Cardiac muscle cell (in vitro differentiated cells and primary cell): ENCODE measurements at places on chromosomes 1 and 21. TPM values are rescaled to one million over a fixed set of nuclear protein-coding genes. Genes with fewer than 3 reads are reported as not detected.

DNA sequence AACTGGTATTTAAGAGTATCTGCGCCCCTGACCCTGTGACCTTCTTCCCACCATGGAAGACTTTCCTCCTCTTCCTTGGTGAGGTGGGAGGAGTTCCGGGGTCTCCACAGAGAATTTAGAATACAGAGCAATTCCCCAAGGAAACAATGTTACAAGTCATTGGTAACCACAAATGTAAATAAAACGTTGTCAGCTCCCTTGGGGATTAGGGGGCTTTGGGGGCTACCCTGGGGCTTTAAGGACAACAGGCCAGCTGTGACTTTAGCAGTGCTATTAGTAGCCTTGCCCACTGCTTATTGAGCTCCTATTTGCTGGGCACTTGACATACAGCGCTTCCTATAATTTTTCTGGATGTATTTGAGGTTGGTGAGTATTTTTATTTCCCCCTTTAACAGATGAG, 69.0 kb downstream of the IGSF21 start:
- H3K4me3 ChIP-seq = no peak overlapping the region
- no peak overlapping the region for H3K27ac ChIP-seq
- H3K4me1 ChIP-seq = no peaks in the 10 kb centered on the region
- H3K36me3 ChIP-seq = no peaks in the 10 kb centered on the region

DNA sequence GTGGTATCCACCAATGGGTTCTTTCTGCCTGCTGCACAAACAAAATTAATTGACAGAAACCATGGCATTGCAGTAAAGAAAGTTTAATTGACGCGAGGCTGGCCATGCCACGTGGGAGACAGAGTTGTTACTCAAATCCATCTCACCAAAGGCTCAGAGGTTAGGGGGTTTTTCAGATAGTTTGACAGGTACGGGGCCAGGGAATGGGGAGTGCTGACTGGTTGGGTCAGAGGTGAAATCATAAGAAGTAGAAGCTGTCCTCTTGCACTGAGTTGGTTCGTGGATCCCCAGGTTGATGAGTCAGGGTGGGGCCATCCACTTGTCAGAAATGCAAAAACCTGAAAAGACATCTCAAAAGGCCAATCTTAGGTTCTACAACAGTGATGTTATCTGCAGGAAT, 941 bp upstream of the TBCE start:
- no peak overlapping the region for H3K4me3 ChIP-seq
- no peaks in the 10 kb centered on the region for H3K27me3 ChIP-seq
- no peak overlapping the region for H3K27ac ChIP-seq
- H3K4me1 ChIP-seq = no peaks in the 10 kb centered on the region
- H3K36me3 ChIP-seq = no peaks in the 10 kb centered on the region
- DNase-seq = no peak

DNA sequence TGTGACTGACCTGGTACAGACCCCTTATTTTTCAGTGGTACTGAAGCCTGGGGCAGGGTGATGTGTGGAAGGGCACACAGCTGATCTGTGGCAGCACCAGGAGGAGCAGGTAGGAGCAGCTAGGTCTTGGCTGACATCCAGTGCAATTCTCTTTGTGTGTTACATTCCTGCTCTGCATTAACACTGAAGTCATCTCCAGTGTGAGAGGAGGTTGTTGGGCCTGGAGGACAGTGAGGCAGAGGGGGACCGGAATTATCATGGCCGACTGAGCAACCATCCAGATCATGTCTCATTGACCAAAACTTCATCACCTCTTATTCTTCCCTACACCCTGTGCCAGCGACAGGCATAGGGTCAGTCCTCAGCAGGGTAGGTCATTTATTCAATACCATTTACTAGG, 1.5 kb downstream of the SLAMF8 start:
- H3K27me3 ChIP-seq = no peaks in the 10 kb centered on the region
- DNase-seq = no peak
- H3K36me3 ChIP-seq = no peaks in the 10 kb centered on the region
- no peak overlapping the region for H3K4me3 ChIP-seq
- no peak overlapping the region for H3K27ac ChIP-seq

- no peak overlapping the region for H3K4me3 ChIP-seq
- peaks cover 10% of the 10 kb centered on the region for H3K36me3 ChIP-seq
- DNase-seq = peak; percentile 98
- H3K27ac ChIP-seq = peak overlapping the region; percentile 58
- no peaks in the 10 kb centered on the region for H3K4me1 ChIP-seq
Measured at GRCh38 chr1:41101950-41102607, 80.6 kb upstream of the SLFNL1 start.

Gene PEAR1
- total RNA-seq = 0.14 and 0.57 TPM in 2 replicates
